Naive thymus-derived CD8-positive, alpha-beta T cell (primary cell): ENCODE measurements at places on chromosomes 2 and 18. TPM values are rescaled to one million over a fixed set of nuclear protein-coding genes. Genes with fewer than 3 reads are reported as not detected.

Gene SERPINB11
- not detected for total RNA-seq

Gene MYO7B
- 0.26 TPM for total RNA-seq

Gene B3GNT7
- total RNA-seq: 0.68 TPM

Gene KLHL41
- total RNA-seq: not detected

Gene ABCB11
- total RNA-seq: not detected

Gene CRYGC
- total RNA-seq: not detected

Gene SKOR2
- not detected for total RNA-seq

Gene ANKRD29
- not detected for total RNA-seq

Gene SCN9A
- total RNA-seq: not detected

Gene CCDC85A
- not detected for total RNA-seq

Gene RAX
- not detected for total RNA-seq

Gene MEP1B
- total RNA-seq: not detected

Gene RAB27B
- 0.05 TPM for total RNA-seq

Gene LRP2
- total RNA-seq: not detected

Gene GPAT2
- 9.9 TPM for total RNA-seq

Gene RASGRP3
- 3.7 TPM for total RNA-seq

Gene COX7A2L
- total RNA-seq: 73.1 TPM
